ENCODE measurements at places on chromosomes 16 and 17.

GRCh38 chr16:72467157-72467759 lies 295.3 kb upstream of the PMFBP1 start:
- no peak for DNase-seq

- no peak for DNase-seq
Measured at GRCh38 chr17:18122990-18123753, 14.6 kb downstream of the MYO15A start.

DNA sequence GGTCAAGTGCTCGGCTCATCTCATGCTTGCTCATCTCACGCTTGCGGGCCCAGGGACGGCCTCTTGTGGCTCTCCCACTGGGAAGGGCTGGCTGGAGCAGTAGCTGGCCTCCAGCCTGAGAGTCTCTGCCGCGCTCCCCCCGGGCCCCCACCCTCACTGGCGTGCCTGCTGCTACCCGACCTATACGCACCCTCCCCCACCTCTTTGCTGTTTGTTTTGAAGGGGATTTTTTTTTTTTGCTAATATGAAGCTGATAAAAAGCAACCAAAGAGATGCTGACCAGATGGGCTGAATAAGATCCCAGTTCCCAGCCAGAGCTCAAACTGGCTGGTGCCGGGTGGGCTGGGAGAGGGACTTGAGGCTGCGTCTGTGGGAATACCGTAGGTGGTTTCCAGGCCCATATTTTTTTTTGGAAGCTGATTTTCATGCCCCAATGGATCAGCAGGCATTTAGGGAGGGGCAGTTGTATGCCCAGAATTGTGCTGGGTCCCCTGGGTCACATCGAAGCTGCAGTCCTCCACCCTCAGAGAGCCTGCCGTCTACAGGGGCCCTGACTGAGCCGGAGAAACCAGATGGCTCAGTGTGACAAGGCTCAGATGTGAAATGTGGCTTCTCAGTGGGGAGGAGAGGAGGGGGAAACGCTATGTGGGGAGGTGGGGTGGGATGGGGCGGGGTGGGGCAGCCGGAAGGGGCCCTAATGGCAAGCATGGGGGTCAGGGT lies 115.0 kb downstream of the RAP1GAP2 start:
- no peak for DNase-seq

- DNase-seq = no peak
Measured at GRCh38 chr16:88864099-88864498, 2.4 kb downstream of the PABPN1L start.

GRCh38 chr16:57167953-57168352 lies 17.9 kb downstream of the PSME3IP1 start:
- DNase-seq = no peak

Measured in T-helper 9 cell (primary cell).